ENCODE measurements at places on chromosomes 2 and 18.

- DNase-seq: no peak
Observed at GRCh38 chr2:167607211-167607610, 640.2 kb downstream of the STK39 start.

DNA sequence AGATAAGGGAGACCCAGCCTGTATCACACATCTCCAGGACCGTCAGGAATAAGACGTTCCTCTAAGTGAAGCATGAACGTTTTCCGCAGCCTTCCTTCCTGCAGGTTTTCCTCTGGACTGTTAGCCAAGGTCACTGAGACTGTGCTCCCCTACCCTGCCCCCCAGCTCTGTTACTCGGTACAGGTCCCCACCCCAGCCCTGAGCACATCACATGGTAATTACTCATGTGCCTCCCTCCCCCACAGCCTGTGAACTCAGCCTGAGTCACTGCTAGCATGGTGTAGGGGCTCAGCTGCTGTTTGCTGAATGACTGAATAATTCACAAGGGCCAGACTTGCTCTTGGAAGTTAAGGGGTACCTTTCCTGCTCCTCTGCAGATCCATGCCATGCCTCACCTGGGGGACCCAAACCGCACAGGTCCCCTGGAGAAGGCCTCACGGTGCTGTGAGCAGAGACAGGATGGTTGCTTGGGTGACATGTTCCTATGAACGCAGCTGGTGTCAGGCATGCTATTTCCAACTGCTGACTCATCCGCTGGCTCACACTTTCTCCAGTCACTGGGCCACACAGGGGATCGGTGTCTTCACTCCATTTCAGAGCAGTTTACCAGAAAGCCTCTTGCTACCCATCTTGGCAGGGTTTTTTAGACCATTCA lies 88.2 kb downstream of the PLB1 start:
- DNase-seq: peak; percentile 88

DNA sequence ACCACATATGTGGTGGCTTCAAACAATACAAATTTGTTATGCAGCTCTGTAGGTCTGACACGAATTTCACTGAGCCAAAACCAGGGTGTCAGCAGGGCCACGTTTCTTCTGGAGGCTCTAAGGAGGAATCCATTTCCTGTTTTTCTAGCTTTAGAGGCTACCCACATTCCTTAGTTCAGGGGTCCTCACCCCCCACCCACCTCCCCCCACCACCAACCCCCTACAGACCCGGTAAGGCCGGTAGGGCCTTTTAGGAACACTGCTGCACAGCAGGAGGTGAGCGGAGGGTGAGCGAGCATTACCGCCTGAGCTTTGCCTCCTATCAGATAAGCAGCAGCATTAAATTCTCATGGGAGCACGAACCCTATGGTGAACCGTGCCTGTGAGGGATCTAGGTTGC lies 10.6 kb upstream of the SLC39A10 start:
- DNase-seq: no peak

DNA sequence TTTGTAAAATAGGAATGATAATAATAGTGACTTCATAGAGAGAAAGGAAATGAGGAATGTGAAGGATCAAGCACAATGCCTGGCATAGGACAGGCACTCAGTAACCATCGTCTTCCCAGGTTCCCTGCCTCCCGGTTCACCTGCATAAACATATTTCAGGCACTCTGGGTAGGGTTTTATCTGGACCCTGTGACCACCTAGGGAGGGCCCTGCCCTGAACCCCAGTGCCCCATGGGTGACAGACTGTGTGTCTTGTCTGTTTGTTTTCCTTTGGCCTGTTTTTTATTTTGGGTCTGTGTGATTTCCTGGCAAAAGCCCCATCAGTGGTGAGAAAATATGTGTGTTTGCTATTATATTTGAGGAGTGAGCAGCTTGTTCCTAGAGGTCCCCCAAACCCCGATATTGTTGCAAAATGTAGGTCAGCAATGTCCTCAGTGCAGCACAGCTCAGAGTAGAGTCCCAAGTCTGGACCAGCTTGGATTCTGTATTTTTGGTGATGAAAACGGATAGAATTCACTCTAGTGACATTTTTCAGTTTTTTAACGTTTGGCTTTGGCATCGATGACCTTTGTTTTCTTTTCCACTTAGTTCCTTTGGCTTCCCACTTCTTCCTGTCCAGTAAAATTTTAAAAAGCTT lies 9.6 kb upstream of the NT5C1B start:
- no peak for DNase-seq

GRCh38 chr2:101080211-101081068 lies 70.7 kb downstream of the TBC1D8 start:
- no peak for DNase-seq

GRCh38 chr2:6212491-6212890 lies 520.3 kb downstream of the SOX11 start:
- DNase-seq: no peak

GRCh38 chr2:31944828-31945571 lies 65.8 kb downstream of the MEMO1 start:
- DNase-seq: no peak

- no peak for DNase-seq
Observed at GRCh38 chr2:173401716-173402326, 47.1 kb downstream of the CDCA7 start.

DNA sequence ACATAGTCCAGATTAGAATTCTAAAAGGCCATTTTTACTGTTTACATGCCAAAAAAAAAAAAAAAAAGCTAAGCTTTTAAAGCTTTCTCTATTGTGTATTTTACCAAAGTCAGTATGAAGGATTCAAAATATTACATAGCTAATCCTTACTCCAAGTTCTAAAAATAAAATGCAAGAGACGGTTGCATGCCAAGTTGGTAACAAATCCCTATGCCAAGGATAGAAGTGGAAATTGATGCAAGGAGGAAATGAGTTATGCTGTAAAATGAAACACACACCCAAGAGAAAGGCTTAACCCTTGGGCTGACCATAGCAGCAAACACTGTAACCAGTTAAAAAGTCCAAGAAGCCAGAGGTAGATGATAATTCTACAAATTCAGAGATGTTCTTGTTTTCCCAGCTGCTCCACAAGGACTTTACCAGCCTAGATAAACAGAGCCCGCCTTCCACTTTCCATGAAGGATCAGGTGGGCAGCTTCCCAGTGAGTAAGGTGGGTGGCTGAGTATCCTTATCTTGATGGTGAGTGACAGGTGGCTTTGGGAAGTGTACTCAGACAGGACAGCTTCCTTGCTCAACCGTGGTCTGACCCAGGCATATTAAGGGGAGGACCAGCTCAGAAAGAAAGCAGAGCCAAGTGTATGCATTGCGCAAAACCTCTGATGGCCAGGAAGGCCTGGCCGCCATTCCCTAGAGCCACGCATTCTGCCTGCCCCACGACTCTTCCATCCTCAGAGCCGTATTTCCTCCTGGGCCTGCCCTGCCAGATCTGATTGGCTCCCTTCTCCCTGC lies 34.4 kb downstream of the ATP8B1 start:
- DNase-seq: no peak

GRCh38 chr2:186612555-186613440 lies 22.9 kb downstream of the ITGAV start:
- DNase-seq: no peak

DNA sequence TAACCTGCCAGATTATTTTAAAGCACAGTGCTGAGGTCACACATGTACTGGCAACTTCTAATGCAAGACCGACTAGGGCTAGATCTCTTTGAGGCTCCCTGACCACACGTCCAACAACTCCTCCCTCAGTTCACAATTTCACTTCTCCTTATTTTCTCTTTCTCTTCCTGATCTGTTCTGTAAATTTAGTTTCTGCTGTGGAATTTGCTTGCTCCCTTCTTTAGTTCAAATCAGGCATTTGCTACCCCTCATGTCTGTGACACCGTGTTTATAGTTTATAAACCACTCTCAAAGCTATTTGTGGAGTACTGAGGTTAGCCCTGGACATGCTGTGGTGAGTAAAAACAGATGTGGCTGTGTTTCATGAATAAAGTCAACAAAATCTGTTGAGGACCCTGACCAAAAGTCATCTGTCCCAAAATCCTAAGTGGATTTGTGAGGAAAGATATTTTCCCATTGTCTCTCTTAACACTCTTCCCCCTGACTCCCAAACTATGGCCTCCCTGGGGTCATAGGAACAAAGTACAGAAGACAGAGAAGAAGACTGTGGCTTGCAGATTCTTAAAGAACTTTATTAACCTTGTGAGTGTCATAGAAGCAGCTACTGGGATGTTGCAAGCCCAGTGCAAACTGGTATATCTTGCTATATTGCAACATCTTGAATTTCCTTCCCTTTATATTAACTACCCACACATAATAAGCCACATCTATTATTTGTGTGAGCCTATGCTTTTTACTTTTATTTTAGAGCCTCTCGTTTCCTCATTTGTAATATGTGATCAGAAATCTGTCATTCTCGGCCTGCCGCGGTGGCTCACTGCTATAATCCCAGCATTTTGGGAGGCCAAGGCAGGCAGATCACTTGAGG lies 3.5 kb upstream of the NAGK start:
- no peak for DNase-seq

GRCh38 chr2:139805441-139805840 lies 1025.3 kb upstream of the NXPH2 start:
- no peak for DNase-seq

GRCh38 chr2:219901155-219901554 lies 273.7 kb downstream of the SLC4A3 start:
- no peak for DNase-seq

DNA sequence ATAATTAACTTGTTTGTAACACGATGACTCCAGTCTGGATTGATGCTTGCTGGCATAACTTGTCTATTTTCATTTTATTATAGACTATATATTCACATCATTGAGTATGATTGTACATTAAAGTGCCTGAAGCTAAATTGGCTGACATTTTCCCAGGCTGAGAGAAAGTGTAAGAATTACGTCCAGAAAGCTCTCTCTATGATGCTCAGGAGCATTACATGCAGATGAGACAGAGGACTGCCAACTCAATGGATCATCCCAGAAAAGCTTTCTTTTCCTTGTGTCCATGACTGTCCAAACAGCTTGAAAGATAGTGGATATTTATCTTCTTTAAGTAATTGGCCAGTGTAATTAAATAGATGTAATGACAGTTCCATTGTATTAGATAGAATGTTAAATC lies 1372.2 kb upstream of the TMEFF2 start:
- DNase-seq: no peak

- DNase-seq: no peak
Observed at GRCh38 chr2:176467595-176467994, 198.4 kb downstream of the MTX2 start.

- no peak for DNase-seq
Observed at GRCh38 chr2:235215248-235215647, 263.4 kb downstream of the SH3BP4 start.

- DNase-seq: no peak
Observed at GRCh38 chr2:127225186-127225960, 5.3 kb upstream of the CYP27C1 start.

- peak; percentile 51 for DNase-seq
Observed at GRCh38 chr18:79687806-79688205, 8.2 kb downstream of the CTDP1 start.

DNA sequence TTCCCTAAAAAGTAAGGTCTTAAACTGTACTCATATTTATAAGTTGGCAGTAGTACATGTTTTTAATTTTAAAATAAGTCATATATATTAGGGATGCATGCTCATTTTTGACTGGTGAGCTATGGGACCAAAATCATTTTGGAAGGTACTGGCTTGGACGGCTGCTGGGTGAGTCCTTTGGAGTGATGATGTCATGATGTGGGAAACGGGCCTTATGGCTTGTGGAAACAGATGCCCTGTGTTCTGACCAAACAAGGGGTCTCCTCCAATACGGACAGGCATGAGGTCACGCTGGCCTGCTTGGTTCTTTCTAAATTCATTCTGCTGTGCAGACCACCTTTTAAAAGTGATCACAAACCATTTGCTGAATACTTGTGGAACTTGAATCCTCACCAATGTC lies 109.2 kb upstream of the MGAT5 start:
- no peak for DNase-seq

- DNase-seq: no peak
Observed at GRCh38 chr2:80030135-80030534, 274.4 kb downstream of the LRRTM1 start.

Measured in activated CD8-positive, alpha-beta memory T cell treated with anti-CD3 and anti-CD28 coated beads for 24 hours (primary cell).